ENCODE measurements at places on chromosomes 12 and 14. TPM values are rescaled to one million over a fixed set of nuclear protein-coding genes. Genes with fewer than 3 reads are reported as not detected.

TBX3 gene
- 0.07 TPM for total RNA-seq

GRCh38 chr12:103140286-103140685 is 182.8 kb downstream of the ASCL1 start:
- H3K4me1 ChIP-seq: no peaks in the 10 kb centered on the region
- no peaks in the 10 kb centered on the region for H3K36me3 ChIP-seq
- DNase-seq: no peak
- H3K27ac ChIP-seq: no peak overlapping the region

GRCh38 chr14:47715330-47715729 is 39.9 kb upstream of the MDGA2 start:
- no peaks in the 10 kb centered on the region for H3K36me3 ChIP-seq
- H3K27ac ChIP-seq: no peak overlapping the region
- no peaks in the 10 kb centered on the region for H3K4me1 ChIP-seq
- H3K4me3 ChIP-seq: no peak overlapping the region
- H3K27me3 ChIP-seq: no peaks in the 10 kb centered on the region

DNA sequence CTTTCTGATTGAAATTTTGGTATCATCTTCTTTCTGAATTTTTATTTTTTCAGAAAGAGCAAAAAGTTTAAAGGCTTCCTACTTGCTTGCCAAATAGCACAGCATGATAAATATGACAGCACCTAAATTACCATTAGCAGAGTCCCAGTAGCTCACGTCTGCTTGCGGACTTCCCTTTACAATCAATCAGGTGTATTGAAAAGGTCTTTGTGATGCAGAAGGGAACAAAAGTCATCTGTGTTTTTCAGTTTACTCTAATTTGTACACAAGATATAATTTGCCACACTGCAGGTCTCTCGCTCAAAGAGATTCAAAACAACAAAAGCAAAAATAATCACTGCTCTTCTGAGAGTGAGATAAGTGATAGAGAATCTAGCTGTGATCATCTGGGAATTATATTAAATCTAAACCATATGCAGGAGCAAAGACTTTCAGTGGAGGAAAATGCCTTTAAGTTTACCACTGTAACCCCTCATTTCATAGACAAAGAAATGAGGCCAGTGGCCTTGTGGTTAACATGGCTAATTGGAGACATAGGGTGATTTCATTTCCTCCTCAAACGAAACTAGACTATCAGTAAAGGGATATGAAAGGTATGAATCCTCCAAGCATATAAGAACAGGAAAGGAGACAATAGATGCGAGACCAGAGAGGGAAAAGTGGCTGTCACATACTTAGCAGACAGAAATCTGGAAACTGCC is 240.8 kb upstream of the TMPO start:
- H3K27ac ChIP-seq: no peak overlapping the region
- H3K36me3 ChIP-seq: no peaks in the 10 kb centered on the region
- H3K4me3 ChIP-seq: no peak overlapping the region

GRCh38 chr12:95342008-95342407 is 124.4 kb downstream of the VEZT start:
- H3K4me1 ChIP-seq: peaks cover 7% of the 10 kb centered on the region
- no peak for DNase-seq
- no peaks in the 10 kb centered on the region for H3K36me3 ChIP-seq
- peak overlapping the region; percentile 45 for H3K27ac ChIP-seq
- no peak overlapping the region for H3K4me3 ChIP-seq
- H3K27me3 ChIP-seq: no peaks in the 10 kb centered on the region

DNA sequence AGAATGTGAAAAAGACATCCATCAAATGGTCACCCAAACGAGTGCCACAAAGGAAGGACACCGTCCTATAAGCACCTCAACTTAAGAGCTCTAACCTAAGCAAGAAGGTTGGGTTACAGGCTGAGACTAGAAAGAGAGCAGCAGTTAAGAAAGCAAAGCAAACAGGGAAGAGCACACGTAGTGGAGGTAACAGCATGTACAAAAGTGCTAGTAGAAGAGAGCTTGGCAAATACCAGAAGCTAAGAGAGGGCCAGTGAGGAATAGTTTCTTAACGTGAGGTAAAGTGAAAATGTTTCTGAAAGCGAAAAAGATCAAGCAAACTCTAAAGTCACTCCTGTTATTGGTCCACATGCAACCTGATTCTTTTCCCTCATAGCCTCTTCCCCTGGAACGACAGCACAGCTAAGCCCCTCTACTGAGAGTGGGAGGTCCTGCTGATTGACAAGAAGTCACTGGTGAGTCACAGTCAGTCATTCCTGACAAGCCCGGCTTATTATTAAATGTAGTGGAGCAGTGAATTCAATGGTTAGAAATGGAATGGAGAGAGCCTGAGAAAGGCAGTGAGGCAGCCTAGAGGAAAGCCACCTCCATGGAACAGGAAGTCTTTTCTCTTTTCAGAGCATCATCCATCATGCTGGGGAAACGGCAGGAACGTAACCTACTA is 204.4 kb downstream of the SLC25A21 start:
- no peaks in the 10 kb centered on the region for H3K4me1 ChIP-seq
- DNase-seq: no peak
- H3K4me3 ChIP-seq: no peak overlapping the region
- H3K27ac ChIP-seq: no peak overlapping the region

GRCh38 chr12:105799103-105799502 is 339.7 kb downstream of the NUAK1 start:
- no peak overlapping the region for H3K27ac ChIP-seq
- no peaks in the 10 kb centered on the region for H3K27me3 ChIP-seq
- no peak overlapping the region for H3K4me3 ChIP-seq
- no peaks in the 10 kb centered on the region for H3K4me1 ChIP-seq
- no peak for DNase-seq

- H3K27me3 ChIP-seq: no peaks in the 10 kb centered on the region
- no peaks in the 10 kb centered on the region for H3K4me1 ChIP-seq
- peaks cover 3% of the 10 kb centered on the region for H3K36me3 ChIP-seq
- H3K4me3 ChIP-seq: no peak overlapping the region
- H3K27ac ChIP-seq: no peak overlapping the region
These were observed 44.3 kb downstream of the TMTC2 start for GRCh38 chr12:82730953-82731459.

DNA sequence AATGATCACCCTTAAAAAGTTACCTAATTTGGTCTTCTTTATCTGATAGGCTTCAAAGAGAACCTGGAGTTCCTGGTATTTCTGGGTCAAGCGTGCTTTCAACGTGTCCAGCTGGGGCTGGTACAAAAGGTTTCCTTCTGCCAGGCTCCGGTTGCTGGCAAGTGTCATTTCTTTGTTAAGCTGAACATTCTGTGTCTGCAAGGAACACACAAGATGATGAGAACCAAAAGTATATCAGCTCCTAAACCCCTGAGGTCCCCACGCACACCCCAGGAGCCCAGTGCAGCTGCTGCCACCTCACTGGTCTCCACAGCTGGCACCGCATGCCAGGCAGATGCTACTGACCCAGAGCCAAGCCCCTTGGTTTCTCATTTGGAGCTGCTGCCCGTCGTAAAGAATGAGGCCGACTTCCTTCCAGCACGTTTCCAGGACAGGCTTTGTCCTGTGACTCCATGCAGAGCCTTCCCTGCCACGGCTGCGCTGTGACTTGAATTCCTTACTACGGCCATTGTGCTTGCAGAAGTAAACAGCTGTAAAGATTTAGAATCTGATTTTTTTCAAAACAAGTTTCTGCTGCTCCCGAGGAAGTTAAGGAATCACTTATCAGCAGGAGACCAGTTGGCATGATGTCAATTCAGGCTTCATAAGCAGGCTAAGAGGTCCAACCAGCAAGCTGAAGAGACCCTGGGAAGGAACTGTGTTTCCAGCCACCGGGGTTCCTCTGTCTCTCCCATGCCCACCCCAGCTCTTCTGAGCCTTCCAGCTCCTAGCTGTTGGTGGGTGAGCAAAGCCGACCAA is 24.9 kb downstream of the VPS37B start:
- H3K4me1 ChIP-seq: peaks cover 51% of the 10 kb centered on the region
- peaks cover 18% of the 10 kb centered on the region for H3K36me3 ChIP-seq
- H3K4me3 ChIP-seq: peak overlapping the region; percentile 80
- no peak overlapping the region for H3K27ac ChIP-seq
- DNase-seq: no peak
- H3K27me3 ChIP-seq: peaks cover 36% of the 10 kb centered on the region
